NCI-H526 treated with DMSO at 0.1 percent for 48 hours (cell line): ENCODE measurements at places on chromosomes 16 and 17.

DNA sequence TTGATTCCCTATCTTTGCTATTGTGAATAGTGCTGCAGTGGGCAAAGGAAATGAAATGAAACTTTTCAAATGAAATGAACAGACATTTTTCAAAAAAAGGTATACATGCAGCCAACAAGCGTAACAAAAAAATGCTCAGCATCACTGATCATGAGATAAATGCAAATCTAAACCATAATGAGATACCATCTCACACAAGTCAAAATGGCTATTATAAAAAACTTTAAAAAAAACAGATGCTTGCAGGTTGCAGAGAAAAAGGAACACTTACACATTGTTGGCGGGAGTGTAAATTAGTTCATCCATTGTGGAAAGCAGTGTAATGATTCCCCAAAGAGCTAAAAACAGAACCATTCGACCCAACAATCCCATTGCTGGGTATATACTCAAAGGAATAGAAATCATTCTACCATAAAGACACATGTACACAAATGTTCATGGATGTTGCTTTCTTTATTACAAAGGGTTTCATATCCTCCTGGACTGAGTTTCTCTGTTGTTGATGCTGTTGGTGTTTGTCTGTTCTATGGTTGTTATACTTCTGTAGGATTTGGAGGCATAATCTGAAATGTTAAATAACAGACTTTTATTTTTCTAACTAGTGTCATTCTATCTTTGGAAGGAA is 99.3 kb upstream of the SOX9 start:
- no peak for DNase-seq

- DNase-seq = no peak
These were observed 3.8 kb downstream of the FAM83G start for GRCh38 chr17:19000531-19001325.

DNA sequence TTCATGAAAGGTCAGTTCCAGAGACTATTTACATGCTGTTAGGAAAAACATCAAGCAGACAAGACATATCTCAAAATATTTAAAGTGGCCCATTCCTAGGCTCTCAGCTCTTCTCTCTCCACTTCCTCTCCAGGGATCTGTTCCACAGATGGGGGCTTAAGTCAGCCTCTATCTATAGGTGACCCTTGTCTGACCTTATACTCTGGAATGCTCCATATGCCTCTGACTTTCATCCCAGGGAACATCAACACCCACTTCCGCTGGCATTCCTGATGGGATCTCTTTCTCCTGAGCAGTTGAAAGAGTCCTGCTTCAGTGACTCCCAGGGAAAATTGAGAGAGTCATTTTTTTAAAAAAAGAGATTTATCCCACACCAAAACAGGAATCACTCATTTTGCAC is 11.5 kb upstream of the WIPI1 start:
- DNase-seq = no peak

- DNase-seq = no peak
These were observed 36.6 kb downstream of the BCO1 start for GRCh38 chr16:81275064-81275532.

- DNase-seq = no peak
These were observed 3.8 kb downstream of the RNF213 start for GRCh38 chr17:80264205-80265075.

DNA sequence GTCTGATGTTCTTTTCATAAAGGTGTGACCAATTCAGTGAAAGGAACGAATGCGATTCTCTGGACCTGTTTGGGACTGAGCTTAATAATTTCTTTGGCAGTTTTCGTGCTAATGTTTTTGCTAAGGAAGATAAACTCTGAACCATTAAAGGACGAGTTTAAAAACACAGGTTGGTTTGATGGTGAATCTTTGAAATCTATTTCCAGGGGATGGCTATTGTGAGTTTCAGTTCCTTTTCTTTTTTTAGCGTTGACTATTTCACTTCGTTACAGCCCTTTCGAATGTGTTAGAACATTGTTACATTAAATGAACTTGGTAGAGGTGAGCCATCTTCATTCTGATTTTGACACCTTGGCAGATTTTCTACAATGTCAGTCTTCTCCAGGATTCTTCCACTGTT is 1.2 kb downstream of the TNFRSF17 start:
- no peak for DNase-seq

DNA sequence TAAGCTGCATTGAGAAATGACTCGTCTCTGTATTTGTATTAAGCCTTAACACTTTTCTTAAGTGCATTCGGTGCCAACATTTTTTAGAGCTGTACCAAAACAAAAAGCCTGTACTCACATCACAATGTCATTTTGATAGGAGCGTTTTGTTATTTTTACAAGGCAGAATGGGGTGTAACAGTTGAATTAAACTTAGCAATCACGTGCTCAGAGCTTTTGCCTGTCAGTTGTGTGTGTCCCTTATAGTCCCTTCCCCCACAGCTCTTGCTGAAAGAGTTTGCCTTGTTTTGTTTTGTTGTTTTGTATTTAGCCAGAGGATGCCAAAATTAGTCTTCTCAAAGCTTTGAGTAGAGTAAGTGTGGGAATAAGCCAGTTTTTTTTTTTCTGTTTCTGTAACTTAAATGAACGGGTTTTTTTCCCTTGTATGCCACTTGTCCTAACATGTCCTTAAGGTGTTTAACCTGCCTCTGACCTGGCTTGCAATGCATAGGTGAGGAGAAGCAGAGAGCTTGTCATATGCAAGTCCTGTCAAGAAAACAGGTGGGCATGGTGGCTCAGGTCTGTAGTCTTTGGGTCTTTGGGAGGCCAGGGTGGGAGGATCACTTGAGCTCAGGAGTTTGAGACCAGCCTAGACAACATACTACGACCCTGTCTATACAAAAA is 4.6 kb upstream of the MAPK8IP3 start:
- DNase-seq = no peak

DNA sequence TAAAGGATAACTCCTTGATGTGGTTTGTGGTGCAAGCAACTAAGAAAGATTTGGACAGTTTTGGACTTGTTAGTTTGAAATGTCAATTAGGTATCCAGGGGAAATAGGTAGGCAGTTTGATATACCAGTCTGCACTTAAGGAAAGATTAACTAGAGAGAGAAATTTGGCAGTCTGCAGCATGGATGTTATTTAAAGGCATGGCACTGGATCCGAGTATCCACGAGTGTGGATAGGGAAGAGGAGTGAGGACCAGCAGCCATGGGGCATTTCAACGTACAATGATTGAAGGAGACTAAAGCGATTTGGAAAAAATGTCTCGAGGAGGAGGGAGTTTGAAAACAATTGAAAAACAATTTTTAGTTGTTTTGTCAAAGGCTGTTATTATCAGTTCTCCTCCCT is 117.4 kb downstream of the NLK start:
- DNase-seq = no peak

DNA sequence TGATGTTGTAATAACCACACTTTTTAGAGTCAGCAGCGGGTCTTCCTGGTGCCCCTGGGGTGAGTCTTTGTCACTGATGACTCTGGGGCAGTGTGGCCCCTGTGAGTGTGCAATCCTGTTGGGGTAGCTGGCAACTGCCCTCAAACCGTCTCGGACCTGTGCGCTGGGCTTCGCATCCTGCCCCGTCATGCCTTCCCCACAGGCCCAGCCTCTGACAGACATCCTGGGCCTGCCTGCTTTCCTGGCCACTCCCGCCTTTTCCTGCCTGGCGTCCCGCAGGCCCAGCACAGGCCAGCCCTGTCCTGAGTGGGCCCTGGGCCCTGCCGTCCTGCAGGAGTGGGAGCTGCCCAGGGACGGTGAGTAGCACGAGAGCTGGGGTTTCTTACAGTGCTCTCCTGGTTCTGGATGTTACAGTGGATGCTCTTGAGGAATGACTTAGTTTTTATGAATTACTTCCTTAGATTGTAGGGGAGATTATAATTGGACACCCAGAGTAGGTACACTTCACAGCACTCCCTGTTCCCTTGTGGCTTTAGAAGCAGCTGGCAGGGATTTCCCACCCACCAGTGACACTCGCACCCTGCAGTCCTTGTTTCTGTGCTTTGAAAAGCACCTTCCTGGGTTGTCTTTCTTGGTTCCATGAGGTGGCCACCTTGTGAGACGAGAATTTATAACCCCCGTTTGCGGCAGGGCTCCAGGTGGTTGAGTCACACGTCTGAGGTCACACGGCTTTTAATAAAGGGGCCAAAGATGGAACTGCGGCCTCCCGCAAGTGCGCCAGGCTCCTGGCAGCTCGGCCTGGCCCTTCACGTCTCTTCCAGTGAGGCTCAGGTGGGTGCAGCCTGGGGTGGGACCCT is 50.0 kb upstream of the CAPN15 start:
- no peak for DNase-seq

DNA sequence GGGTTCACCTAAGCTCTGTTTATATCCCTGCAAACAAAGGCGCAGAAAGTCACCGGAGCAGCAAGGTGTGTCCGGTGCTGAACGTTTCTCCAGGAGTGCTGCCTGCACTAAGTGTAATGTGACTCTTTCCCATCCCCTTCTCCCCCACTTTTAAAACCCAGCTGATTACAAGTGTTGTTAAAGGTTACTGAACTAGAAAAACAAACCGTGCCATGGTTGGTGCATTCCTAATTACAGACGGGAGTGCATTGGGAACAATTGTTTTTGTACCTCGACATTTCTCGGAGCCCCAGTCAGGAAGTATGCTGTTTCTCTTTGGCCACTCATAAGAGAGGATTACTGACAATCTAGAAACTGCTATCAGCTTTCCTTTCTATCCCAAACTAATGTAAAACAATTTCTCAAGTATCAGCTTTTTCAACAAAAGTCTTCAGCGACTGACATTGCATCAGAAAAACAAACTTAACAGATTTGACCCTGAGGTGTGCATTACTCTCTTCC is 441.0 kb upstream of the SALL1 start:
- peak; percentile 16 for DNase-seq

- DNase-seq = no peak
These were observed 112.9 kb downstream of the SEC14L1 start for GRCh38 chr17:77253611-77254051.

GRCh38 chr16:61993108-61993507 is 43.1 kb downstream of the CDH8 start:
- no peak for DNase-seq

- DNase-seq = no peak
These were observed 350.2 kb downstream of the FOXL1 start for GRCh38 chr16:86928523-86929011.

GRCh38 chr16:11679250-11679649 is 11.0 kb downstream of the SNN start:
- no peak for DNase-seq

- DNase-seq = no peak
These were observed 665 bp upstream of the MT1M start for GRCh38 chr16:56631832-56632155.

DNA sequence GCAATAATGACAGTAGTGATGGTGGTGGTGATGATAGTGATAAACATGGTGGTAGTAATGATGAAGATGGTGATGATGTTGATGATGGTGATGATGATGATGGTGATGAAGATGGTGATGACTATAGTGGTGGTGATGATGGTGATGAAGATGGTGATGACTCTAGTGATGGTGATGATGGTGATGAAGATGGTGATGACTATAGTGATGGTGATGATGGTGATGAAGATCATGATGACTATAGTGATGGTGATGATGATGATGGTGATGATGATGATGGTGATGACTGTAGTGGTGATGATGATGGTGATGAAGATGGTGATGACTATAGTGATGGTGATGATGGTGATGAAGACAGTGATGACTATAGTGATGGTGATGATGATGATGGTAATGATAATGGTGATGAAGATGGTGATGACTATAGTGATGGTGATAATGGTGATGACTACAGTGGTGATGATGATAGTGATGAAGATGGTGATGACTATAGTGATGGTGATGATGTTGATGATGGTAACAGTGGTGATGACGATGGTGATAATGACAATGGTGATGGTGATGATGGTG is 35.6 kb downstream of the DYNLRB2 start:
- DNase-seq = no peak

GRCh38 chr16:71311553-71312158 is 22.5 kb upstream of the CMTR2 start:
- no peak for DNase-seq

GRCh38 chr17:72110942-72111318 is 9.9 kb upstream of the SOX9 start:
- DNase-seq = no peak

DNA sequence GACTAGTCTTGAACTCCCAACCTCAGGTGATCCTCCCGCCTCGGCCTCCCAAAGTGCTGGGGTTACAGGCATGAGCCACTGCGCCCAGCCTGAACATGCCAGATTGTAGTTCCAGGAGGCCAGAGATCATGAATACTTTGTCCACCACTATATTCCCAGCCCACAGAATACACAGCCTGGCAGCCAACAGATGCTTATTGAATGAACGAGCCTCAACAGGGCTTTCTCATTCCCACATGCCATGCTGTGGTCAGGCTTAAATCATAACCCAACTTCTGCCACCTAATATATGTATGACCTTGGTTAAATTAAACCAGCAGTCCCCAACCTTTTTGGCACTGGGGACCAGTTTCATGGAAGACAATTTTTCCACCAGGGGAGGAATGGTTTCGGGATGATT is 3.1 kb upstream of the TMEM219 start:
- no peak for DNase-seq

- no peak for DNase-seq
These were observed 82.9 kb upstream of the GPRC5B start for GRCh38 chr16:19967561-19967960.

DNA sequence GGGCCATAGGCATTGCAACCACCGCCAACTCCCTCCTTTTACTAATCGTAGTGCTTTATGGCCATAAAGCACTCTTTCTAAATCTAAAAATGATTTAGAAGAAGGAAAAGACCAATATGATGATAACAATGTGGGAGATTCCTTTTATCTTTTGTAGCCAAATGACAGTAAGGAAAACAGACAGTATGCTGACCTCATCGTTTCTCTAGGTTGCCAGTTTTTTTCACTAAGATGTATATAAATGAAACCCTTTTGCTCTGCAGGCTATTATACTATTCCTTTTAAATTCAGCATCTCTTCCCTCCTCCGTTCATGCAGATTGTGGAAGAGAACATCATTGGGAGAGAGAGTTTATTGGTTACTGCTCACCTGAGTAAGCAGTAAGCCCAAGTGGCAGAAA is 25.3 kb downstream of the OTOA start:
- DNase-seq = no peak

GRCh38 chr16:47565454-47565853 is 104.3 kb downstream of the PHKB start:
- DNase-seq = no peak

- DNase-seq = no peak
These were observed 1.6 kb downstream of the SEZ6 start for GRCh38 chr17:29004081-29004692.

- peak; percentile 88 for DNase-seq
These were observed 32.0 kb upstream of the SNN start for GRCh38 chr16:11636172-11636721.

DNA sequence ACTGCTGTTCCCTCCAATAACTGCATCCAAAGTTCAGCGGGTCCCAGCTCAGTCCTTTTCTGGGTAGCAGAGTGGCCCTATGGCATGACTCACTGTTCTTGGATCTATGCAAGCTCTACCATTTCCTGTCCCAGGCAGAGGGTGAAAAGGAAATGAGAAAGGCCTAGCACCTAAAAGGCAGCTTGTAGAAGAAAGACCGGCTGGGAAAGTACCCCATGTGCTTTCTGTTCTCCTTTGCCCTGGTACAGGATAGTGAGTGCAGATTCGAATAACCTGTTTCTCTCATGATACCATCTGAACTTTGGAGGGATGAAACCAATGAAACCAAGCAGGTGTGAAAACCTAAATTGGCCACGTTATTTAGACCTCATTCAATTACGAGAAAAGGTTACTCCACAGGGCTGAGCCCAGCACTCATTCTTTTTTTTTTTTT is 12.7 kb upstream of the HASPIN start:
- no peak for DNase-seq
